Right renal cortex interstitium (tissue), 3 donors: ENCODE measurements at places on chromosomes 7 and 10.

DNA sequence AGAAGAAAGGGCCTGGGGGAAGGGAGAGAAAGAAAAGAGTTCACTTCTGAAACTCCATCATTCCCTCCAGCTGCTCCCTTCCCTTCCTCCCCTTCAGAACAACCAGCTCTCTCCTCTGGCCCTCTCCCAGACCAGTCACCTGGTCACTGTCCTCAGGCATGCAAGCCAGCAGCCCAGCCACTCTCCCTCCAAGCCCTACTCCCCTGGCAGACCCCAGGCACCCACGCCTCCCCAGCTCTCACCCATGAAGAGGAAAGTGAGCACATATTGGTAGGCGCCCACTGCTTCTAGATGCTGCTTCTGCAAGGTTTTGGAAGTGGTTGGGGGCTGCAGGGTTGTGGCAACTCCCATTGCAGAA lies 353 bp downstream of the MOGAT3 start:
- no peak for DNase-seq

- no peak for DNase-seq
Observed at GRCh38 chr7:104967595-104967994, 46.4 kb upstream of the KMT2E start.

- DNase-seq = no peak
Observed at GRCh38 chr10:129761197-129761972, 202.7 kb downstream of the EBF3 start.

DNA sequence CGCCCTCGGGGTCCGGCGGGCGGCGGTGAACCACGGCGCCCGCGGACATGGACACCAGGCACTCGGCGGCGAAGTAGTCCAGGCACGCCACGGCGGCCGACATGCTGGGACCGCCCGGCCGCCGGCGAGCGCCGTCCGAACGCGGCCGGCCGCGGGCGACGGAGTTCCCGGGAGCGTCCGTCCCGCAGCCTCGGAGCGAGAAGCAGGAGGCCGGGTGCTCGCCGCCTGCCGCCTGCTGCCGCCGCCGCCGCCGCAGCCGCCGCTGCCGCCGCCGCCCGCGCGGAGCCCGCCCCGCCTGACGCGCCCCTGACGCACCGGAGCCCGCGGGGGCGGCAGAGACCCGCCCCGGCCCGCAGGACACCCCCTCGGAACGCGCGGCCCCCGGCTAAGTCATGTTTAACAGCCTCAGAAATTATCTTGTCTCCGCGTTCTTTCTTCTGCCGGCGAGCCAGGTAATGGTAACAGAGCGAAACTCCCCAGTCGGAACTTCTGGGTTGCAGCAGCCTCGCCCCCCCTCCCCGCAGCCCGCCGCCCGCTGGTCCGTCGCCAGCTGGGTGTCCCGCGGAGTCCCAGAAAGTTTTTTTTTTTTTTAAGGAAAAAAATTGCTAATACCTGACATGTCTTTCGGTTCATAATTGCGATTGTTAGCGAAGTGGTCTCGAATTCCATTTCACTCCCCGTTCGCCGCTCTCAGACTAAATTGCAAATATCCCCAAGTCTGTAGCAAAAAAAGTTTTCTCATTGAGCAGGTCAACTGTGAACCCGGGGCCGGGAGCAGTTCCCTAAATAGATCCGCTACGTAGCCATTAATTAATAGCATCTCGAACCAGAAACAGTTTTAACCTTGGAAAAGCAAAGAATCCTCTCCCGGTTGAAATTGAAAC lies at the start of gene KLF14:
TSS of gene KLF14 (minus strand) at position 277 of the 884 bp plus-strand sequence. CDS start at position 103, 174 bp downstream.
- peak; percentile 50 for DNase-seq

DNA sequence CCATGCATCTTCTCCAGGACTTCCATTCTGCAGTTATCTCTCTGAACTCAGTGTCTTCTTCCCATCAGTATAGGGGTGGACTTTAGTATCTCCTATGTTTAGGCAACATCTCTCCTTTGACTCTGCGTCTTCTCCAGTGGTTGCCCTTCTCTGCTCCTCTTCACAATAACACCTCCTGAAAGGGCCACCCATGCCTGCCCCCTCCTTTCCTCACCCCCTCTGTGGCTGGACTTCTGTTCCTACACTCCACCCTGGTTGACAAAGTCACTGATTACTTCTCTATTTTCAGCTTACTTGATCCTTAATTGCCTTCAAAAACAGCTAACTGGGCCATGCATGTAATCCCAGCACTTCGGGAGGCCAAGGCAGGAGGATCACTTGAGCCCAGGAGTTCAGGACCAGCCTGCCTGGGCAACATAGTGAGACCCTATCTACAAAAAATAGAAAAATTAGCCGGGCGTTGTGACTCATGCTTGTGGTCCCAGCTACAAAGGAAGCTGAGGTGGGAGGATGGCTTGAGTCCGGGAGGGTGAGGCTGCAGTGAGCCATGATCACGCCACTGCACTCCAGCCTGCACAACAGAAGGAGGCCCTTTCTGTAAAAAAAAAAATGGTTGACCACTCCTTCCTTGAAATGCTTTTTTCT lies 13.7 kb downstream of the SRGN start:
- no peak for DNase-seq

GRCh38 chr10:101323495-101323894 lies 30.5 kb upstream of the BTRC start:
- DNase-seq = no peak

- no peak for DNase-seq
Observed at GRCh38 chr7:49631960-49632359, 141.5 kb upstream of the VWC2 start.

DNA sequence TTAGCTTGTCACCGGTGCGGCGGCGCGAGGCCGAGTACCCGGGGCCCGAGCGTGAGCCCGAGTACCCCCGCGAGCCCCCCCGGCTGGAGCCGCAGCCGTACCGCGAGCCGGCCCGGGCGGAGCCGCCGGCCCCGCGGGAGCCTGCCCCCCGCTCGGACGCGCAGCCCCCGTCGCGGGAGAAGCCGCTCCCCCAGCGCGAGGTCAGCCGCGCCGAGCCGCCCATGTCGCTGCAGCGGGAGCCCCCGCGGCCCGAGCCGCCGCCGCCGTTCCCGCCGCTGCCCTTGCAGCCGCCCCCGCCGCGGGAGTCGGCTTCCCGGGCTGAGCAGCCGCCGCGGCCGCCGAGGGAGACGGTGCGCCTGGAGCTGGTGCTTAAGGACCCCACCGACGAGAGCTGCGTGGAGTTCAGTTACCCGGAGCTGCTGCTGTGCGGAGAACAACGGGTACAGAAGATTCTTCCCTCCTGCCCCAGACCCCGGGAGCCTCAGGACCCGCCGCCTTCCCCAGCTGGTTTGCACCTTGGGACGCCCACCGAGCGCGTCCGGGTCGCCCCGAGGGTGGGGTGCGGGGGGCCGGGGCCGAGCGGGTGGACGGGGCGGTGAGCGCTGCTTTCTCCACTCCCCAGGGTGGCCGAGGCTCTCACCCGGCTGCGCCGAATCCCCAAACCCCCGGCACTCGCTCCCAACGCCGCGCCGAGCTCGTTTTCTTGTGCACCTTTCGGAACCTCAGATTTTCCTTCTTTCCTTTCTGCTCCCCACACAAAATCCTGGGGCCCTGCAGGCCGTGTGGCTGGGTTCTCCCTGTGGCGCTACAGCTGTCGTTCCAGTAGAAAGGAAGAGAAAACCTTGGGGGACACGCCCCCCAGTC lies 708 bp downstream of the UBN2 start:
- no peak for DNase-seq

DNA sequence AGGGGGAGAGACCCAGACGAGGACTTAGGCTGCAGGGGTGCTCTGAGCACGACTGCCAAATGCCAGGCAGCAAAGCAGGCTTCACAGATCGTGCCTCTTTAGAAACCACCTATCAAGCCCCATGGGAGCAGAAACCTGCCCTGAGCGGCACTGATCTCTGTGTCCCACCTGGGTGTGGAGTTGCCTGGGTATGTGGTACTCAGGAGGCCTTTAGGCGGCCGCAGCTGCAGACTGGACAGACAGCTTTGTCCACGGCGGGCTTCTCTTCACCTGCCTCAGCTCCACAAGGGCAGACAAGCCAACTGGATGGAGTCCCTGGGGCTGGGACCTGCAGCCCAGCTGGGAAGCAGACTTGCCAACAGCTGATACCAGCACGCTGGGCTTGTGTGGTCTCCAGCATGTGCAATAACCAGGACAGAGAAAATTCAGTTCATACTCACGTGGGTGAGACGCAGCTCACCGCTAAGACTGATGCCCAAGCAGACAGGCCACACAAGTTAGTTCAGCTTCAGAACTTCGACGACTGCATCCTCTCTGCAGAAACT lies 163.2 kb downstream of the EBF3 start:
- no peak for DNase-seq

DNA sequence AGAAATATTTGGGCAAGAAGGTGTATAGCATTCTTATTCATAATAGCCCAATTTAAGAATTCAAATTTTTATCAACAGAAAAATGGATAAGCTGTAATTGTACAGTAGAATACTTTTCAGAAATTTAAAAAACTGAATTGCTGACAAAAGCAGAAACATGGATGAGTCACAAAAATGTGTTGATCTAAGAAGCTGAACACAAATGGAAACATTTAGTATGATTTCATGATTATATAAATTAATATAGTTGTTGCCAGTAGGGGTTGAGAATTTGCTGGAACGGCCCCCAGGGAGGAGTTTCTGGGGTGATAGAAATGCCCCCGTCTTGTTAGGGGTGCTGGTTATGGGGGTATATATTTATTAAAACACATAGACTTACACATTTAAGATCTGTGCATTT lies 179.1 kb downstream of the KLF6 start:
- DNase-seq = no peak

- DNase-seq = no peak
Observed at GRCh38 chr7:32275216-32276009, 205.2 kb upstream of the PDE1C start.
